ENCODE measurements at places on chromosomes 12 and 14. TPM values are rescaled to one million over a fixed set of nuclear protein-coding genes. Genes with fewer than 3 reads are reported as not detected.

The ATL1 gene
- 1.3 TPM for total RNA-seq

The DRAM1 gene
- 27.8 TPM for total RNA-seq

The ACOT6 gene
- total RNA-seq, result 0.29 TPM

The NXPH4 gene
- total RNA-seq, result 0.19 TPM

The CLEC9A gene
- not detected for total RNA-seq

The RNASE4 gene
- total RNA-seq, result 20.9 TPM

The RNFT2 gene
- 2.7 TPM for total RNA-seq

The C14orf132 gene
- 0.98 TPM for total RNA-seq

Data from vein endothelial cell (primary cell).